RPMI7951 (cell line): ENCODE measurements at places on chromosomes 16 and 17. TPM values are rescaled to one million over a fixed set of nuclear protein-coding genes. Genes with fewer than 3 reads are reported as not detected.

DNA sequence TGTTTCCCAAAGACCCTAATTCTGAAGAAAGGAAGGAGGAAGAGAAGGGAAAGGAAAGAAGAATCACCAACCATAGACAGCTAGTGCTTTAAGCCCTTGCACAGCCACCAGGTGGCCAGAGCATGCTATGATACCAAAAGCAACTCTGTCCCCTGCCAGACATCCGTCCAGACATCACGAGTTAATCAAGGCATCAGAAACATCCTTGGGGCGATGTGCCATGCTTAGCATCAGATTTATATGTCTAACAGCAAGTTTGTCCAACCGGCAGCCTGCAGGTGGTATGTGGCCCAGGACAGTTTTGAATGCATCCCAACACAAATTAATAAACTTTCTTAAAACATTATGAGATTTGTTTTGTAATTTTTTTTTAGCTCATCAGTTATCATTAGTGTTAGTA is 2.9 kb upstream of the CRYBA1 start:
- peak; percentile 51 for DNase-seq

The HNF1B gene
- total RNA-seq = 0.12 TPM in 1 of 2 replicates, not detected in the other

The ZDHHC7 gene
- total RNA-seq = 41.7 and 46.4 TPM in 2 replicates

The HCFC1R1 gene
- 21.7 and 38.6 TPM in 2 replicates for total RNA-seq

The TP53TG3E gene
- not detected in 2 replicates for total RNA-seq
